ENCODE measurements at places on chromosomes 6 and 20.

- no peak for DNase-seq
Measured at GRCh38 chr6:117448011-117448410, 22.3 kb upstream of the ROS1 start.

DNA sequence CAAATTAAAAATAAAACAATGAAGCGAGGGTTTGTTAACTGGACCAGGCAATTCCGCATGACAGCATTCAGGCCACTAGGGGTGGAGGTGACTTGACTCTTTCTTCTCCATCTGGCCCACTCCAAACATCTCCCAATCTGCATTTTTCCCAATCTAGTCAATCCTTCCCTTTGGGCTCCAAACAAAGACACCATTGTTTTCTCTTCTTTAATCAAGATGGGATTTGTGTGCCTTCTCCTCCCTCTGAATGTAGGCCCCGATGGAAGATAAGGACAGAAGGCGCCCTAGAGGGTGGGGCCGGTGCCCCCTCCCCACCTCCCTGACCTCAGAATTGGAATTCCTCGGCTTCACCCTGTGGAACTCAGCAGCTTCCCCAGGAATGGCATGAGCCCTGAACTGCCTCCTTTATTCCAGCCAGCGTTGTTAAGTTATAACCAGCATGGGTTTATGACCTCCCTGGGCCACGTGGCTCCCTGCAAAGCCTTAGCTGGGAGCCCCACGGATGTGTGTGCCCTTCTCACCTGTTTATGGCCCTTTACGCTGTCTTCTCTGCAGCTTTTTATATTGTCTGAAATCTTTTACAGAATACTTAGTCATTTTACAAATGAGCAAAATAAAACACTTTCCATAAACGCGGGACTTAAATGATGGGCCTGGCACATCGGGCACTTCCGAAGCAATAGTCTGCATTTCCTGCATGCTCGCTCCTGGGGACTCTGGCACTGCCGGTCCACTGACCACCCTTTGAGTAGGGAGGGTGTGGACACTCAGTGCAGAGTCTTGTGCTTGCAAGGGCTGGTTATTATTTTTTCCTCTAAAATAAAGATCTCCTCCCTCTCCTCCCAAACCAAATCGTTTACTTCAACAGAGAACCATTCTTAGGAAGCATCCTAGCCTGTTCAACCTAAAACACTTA, 24.5 kb downstream of the OVOL2 start:
- no peak for DNase-seq

DNA sequence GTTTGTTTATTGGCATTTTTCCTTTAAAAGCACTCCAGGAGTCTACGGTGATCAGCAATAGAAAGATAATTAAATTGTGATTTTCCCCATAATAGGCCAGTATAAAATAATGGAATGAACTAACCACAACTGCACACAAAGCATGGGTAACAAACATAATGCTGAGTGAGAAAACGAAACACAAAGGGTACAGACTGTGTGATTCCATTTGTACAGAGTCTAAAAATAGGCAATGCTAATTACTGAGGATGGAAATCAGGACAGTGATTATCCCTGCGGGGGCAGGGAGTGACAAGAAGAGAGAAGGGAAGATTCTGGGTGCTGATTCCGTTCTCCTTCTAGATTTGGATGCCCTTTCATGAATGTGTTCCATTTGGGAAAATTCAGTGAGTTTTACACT, 478.1 kb downstream of the PREX1 start:
- DNase-seq = no peak

GRCh38 chr6:6434151-6434550, 113.7 kb upstream of the F13A1 start:
- no peak for DNase-seq

DNA sequence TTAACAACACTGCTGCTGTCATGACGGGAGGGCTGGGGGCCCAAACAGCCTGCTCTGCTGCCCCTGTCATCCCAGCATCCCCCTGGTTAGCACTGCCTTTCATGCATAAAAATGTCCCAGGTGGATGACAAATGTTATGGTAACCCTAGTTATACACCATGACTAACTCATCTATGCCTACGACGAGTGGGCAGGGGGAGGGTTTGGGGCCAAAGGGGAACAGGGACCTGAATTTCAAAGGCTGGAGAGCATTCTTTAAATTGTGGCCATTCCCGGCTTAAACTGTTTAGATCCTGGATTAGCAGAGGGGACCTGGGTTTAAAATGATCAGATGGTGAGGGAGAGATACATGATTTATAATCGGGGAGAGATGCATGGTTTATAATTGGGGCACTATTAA, 24.4 kb downstream of the GNAS-AS1 start:
- DNase-seq = no peak

GRCh38 chr6:127119102-127120022, 891 bp downstream of the RSPO3 start:
- DNase-seq = peak; percentile 59

DNA sequence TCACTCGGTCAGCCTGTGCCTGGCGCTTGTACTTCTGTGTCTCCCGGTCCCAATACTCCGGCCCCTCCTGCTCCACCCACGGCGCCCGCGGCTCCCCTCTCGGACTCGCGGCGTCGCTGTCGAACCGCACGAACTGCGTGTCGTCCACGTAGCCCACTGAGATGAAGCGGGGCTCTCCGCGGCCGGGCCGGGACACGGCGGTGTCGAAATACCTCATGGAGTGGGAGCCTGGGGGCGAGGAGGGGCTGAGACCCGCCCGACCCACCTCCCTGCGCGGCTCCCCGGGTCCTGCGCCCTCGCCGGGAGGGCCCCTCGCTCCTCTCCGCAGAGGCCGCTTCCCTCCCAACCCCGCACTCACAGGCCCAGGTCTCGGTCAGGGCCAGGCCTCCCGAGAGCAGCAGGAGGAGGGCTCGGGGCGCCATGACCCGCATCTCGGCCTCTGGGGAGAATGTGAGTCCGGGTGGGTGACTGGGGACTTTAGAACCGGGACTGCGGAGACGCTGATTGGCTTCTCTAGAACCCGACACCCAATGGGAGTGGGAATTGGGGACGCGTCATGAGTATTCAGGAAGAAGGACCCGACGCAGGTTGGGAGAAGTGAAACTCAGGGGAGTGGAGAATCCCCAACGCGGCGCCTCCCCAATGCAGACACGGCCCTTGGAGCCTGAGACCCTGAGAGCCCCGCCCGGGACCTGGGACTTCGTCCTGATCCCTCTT, at the start of gene HLA-C:
Gene HLA-C (minus strand): TSS at position 452 of the 717 bp plus-strand sequence. CDS start 21 bp downstream, at position 431.
- peak; percentile 97 for DNase-seq

- peak; percentile 81 for DNase-seq
Measured at GRCh38 chr6:16206595-16207037, 31.8 kb upstream of the GMPR start.

- DNase-seq = no peak
Measured at GRCh38 chr6:137039010-137039409, 5.8 kb downstream of the IL20RA start.

- DNase-seq = no peak
Measured at GRCh38 chr6:124819346-124819745, 142.9 kb upstream of the RNF217 start.

- DNase-seq = peak; percentile 12
Measured at GRCh38 chr6:140537211-140537610, 1162.8 kb upstream of the CITED2 start.

- peak; percentile 43 for DNase-seq
Measured at GRCh38 chr6:13407709-13408695, 79.4 kb downstream of the GFOD1 start.

All from AG20443 (cell line).